Nephron progenitor cell (in vitro differentiated cells): ENCODE measurements at places on chromosomes 2 and 18.

DNA sequence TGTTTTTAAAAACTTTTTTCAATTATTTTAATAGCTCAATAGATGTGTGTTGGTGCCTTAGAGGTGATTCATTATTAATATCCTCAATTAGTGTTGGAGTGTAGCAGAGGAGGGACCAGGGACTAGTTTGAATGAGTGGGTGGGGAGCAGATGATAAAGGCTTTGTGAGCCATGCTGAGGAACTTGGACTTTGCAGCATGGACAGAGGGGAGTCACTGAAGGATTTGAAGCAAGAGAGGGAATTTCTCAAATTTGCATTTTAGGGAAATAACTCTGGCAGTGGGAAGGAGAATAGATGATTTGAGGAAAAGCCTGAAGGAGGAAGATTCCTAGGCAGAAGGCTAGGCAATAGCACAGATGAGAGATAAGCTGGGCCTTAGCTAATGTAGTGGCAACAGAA is 42.3 kb upstream of the RMND5A start:
- no peak for DNase-seq

DNA sequence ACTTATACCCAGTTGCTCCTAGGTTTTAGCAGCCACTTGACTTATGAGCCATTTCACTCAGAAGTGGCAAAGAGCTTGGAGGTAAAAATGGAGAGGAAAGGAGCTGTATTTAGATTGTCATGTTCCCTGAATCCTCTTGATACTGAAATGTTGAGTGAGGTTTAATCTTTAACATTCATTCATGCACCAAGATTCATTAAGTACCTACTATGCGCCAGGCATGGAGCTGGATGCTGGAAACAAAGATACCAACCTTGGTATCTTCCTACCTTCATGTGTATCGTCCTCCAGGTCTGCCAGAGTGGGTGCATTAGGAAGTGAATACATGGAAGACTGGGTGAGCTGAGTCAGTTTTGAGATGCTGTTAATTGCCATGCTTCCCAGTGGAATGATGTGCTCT is 23.7 kb downstream of the TPGS2 start:
- DNase-seq: no peak

GRCh38 chr2:231917280-231918066 is 8.7 kb downstream of the NPPC start:
- no peak for DNase-seq

- no peak for DNase-seq
Measured at GRCh38 chr2:179349670-179350303, 85.2 kb upstream of the SESTD1 start.

DNA sequence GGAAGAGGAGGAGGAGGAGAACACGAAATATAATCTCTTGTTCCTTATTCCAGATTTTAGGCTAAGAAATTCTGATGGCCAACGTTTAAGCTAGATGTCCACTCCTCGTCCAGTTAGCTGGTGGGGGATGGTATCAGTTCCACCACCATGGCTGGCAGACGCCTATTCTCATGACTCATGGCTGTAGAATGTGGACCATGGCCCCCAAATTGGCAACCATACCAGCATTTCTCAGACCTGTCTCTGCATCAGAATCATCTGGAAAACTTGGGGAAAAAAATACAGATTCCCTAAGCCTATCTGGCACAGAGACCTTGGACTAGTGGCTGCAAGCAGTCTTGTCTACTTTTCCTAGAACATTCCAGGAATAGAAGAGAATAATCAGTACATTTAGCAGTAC is 267.7 kb upstream of the SIX2 start:
- DNase-seq: no peak

DNA sequence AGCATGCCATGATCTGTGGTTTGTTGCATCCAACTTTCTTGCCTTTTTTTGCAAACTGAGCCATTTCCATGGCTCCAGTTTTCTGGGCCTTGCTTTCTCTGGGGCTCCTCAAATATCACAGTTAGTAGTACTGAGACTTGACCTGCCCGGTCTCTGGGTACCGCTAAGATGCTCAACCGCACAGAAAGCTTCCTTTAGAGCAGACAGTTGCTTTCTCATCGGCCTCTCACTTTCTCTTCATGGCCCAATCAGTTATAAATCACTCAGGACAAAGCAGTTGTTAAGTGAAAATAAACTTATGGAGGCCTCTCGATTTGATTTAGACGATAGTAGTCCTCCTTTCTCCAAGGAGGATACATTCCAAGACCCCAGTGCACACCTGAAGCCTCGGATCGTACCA is 141.2 kb upstream of the ASB18 start:
- no peak for DNase-seq

DNA sequence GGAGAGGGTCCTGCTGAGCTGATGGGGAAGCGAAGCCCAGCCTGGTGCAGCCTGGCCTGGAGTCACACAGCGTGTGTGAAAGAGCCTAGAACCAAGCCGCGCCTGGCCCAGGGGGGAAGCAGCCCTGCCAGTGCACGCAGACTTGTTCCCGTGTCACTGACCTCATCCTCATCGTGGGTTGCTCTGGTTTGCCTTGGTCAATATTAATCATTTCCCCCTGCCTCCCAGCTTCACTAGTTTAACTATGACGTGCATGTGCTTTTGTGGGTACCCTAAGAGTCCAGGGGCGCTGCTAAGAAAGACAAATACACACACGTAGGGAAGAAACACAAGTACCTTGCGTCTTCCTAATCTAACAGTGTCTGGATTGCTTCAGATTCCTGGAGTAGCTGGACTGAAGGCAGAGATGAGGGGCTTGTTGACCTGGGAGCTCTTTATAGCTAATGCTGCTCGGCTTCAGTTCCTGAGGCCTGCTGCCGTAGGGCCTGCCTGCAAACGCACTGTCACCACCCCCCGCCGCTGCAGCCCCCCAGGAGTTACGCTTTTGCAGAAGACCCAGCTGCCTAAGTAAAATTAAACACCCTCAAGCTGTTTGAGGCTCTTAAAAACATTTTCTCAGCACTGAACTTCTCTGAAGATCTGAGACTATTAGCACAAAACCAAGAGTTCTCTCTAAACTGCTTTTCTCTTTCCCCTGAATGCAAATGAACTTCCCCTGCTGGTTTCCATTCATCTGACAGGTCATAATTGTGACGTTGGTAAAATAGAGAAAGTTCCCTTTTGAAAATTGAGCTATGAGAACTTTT is 159.2 kb downstream of the FAM210A start:
- no peak for DNase-seq

DNA sequence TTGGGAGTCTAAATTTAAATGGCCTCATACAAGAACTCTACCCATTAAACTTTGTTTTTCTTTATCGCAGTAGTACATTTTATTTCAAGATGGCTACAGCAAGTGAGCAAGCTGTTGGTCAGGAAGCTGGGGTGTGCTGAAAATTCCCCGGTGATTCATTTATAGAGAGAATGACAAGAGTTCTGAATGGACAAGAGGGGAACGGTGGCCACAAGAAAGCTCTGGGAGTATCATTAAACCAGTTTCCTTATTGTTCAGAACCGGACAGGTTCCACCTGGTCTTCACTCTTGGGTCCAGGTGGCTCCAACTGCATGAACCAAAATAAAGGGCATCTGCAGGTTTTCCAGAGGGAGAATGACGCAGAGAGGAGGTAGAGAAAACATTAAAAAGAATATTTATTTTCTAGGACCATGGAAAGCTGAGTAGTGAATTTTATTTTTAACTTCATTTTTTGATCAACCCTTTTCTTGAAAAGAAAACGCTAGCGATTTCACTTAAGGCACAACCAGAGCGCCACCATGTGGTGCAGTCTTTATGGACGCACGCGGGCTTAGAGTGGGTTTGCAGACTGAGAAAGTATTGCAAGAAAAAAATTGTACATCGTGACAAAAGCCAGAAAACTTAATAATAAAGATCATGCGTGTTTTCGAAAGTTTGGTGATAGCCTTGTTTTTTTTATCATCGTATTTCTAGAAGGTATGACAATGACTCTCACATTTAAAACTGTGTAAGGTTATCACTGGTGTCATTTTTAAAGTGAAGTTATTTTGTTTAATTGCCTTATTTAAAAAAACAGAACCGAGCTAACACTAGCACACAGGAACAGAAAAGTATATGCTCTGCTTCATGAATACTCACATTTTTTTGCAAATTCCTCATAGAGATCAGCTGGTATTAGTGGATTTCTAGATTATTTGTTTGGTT is 97.9 kb upstream of the NOL4 start:
- DNase-seq: peak; percentile 67

DNA sequence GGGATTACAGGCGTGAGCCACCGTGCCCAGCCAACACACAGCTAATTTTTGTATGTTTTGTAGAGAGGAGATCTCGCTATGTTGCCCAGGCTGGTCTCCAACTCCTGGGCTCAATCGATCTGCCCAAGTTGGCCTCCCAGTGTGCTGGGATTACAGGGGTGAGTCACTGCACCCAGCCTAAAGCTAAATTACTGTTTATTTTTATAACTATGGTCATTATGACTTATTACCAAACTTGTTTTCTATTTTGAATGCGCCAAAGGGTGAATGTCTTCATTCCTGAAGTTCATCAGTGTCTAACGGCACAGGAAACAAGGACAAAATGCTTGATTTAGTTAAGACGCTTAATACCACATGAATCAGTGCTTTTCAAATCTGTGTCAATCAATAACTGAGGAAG is 38.9 kb upstream of the GREB1L start:
- DNase-seq: no peak

DNA sequence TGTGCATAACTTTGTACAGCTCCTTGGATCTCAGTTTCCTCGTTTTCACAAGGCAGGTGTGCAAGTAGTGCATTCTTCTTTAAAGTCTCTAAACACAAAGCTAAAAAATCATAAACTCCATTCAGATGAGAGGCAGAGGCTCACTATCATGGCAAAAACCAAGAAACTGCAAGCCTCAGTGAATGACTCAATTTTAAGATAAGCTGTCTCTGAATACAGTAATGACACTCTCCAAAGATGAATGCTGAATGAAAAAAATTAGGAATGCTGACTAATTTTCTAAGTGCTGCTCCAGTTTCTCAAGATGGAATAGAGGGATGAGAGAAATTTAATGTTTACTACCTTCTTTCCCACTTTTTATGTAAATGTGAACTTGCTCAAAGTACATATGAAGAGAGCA is 17.2 kb downstream of the B4GALT6 start:
- DNase-seq: no peak

DNA sequence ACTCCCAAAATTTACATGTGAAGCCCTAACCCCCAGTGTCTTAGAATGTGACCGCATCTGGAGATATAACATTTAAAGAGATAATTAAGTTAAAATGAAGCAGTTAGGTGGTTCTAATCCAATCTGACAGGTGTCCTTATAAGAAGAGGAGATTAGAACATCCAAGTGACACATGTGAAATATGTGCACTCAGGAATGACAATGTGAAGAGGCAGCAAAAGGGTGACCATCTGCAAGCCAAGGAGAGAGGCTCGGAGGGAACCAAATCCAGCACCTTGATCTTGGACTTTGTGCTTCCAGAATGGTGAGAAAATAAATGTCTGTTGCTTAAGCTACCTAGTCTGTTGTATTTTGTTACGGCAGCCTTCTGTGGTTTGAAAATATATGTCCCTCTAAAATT is 165.4 kb downstream of the FIGN start:
- DNase-seq: no peak

- no peak for DNase-seq
Measured at GRCh38 chr2:43004879-43005244, 212.5 kb upstream of the HAAO start.

DNA sequence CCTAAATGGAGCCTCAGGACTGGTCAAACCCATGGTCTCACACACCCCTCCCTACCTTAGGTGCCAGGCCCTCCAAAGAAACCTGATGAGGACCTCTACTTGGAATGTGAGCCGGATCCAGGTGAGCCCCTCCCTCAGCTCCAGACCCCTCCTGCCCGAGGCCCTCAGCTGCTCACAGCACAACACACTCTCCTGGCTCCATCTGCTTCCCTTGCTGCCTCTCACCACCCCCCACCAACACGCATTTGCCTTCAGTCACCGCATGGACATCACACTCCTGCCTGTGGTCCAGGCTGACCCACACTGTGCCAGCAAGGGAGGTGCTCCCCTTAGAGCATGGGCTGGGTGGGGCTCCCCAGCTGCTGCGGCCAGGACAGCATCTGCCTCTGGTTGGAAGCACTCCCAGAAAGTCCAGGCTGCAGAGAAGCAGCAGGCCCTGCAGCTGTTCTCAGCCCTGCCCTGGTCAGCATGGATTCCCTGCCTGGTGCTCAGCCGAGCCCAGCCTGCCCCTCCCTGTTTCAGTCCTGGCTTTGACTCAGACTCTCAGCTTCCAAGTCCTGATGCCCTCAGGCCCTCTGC is 15.1 kb downstream of the SH2D6 start:
- no peak for DNase-seq
